ENCODE measurements at places on chromosomes 16 and 17. TPM values are rescaled to one million over a fixed set of nuclear protein-coding genes. Genes with fewer than 3 reads are reported as not detected.

Gene RGS11
- total RNA-seq = 4.4 TPM

Gene NKD1
- 0.31 TPM for total RNA-seq

Gene ACSM2A
- total RNA-seq = not detected

Gene HEATR9
- total RNA-seq = not detected

Gene RAB37
- 1.3 TPM for total RNA-seq

Gene KRT20
- 0.61 TPM for total RNA-seq

Gene LRRC75A
- total RNA-seq = 1.3 TPM

Gene ITGAD
- not detected for total RNA-seq

Gene KRT31
- total RNA-seq = not detected

Gene NHLRC4
- 0.14 TPM for total RNA-seq

Gene TMEM132E
- total RNA-seq = not detected

Gene LYRM1
- total RNA-seq = 30.2 TPM

Gene APPBP2
- 21.6 TPM for total RNA-seq

Gene MAPT
- total RNA-seq = 1.5 TPM

Gene CCL16
- not detected for total RNA-seq

Gene KRT222
- total RNA-seq = 0.70 TPM

Gene TBC1D3C
- total RNA-seq = not detected

Gene MEIOB
- 1.7 TPM for total RNA-seq

Gene PRAC2
- total RNA-seq = not detected

Gene LLGL2
- 30.9 TPM for total RNA-seq

Gene BIRC5
- total RNA-seq = 103 TPM

Gene FBF1
- total RNA-seq = 12.6 TPM

Gene TBC1D3B
- total RNA-seq = 3.5 TPM

Gene CEP295NL
- total RNA-seq = 0.64 TPM

Gene KRT24
- not detected for total RNA-seq

Gene USP31
- total RNA-seq = 13.1 TPM

Gene HOXB1
- not detected for total RNA-seq

Gene MYH2
- total RNA-seq = not detected

Gene AXIN2
- total RNA-seq = 0.83 TPM

Gene ABCC11
- total RNA-seq = 0.22 TPM

Gene PRPF8
- total RNA-seq = 264 TPM

Gene EVI2A
- total RNA-seq = not detected

Gene SERPINF2
- 2.3 TPM for total RNA-seq
